SW 1271 (cell line): ENCODE measurements at places on chromosomes 4 and X.

- DNase-seq, result no peak
These were observed 359.5 kb upstream of the FGF16 start for GRCh38 chrX:77087529-77088169.

GRCh38 chr4:102324730-102325129, 20.6 kb downstream of the SLC39A8 start:
- no peak for DNase-seq

- no peak for DNase-seq
These were observed at the start of gene SLITRK2 for GRCh38 chrX:145817331-145818185. SLITRK2 (plus strand) TSS chrX:145817829; CDS start chrX:145822426, 4,597 bp downstream.

DNA sequence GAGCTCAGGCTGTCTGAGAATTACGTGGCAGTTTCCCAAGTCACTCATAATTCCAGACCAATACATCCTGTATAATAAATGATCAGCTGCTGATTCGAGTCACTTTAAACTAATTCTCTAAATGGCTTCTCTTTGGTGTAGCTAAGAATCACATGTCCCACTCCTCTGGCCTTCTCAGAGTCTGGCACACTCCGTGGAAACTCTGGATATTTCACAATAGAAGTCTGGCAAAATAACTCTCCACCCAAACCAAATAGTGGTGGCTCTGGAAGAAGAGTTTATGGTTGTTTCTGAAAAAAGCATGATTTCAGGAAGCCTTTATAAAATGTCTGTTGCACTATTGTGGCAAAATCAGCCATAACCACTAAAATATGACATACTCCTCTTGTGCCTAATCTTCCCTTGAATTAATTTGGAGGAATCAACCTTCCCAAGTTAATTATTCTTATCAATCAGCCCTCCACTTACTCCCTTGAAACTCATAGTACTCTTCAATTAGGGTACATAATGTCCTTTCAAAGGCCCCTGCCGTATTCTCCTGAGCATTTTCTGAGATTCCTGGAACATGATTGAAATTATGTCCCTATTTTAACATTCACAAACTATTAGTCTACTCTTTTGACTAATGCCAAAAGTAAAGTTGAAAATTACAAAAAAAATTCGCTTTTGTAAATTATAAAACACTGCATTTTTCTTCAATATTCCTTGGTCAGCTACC, 991.6 kb downstream of the FAT4 start:
- DNase-seq, result no peak

DNA sequence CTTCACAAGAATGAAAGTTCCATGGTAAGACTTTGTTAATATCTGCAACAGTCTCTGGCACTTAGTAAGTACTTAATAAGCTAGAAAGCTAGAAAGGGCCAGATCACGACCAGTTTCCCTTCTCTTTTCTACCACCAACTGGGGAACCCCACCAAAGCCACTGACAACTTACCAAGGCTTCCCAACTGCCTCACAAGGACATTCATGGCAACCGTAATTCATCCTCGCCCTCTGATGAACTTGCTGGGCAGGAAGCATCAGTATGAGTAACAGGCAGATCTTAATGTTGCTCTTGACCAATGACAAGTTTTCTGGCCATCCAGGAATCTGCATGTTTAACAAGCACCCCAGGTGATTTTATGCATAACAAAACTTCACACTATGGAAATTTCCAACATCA, 23.2 kb upstream of the ZCCHC13 start:
- no peak for DNase-seq
